Cardiac ventricle fibroblast (primary cell): ENCODE measurements at places on chromosomes 5 and 9. TPM values are rescaled to one million over a fixed set of nuclear protein-coding genes. Genes with fewer than 3 reads are reported as not detected.

The HCN1 gene
- total RNA-seq = not detected in 2 replicates

The LIFR gene
- 24.1 and 25.1 TPM in 2 replicates for total RNA-seq

The SPATA6L gene
- not detected in 2 replicates for total RNA-seq

The GPR151 gene
- total RNA-seq = not detected in 2 replicates

The BASP1 gene
- 83.3 and 84.3 TPM in 2 replicates for total RNA-seq

The FCHO2 gene
- 7.9 and 10.2 TPM in 2 replicates for total RNA-seq

The SPATA31E1 gene
- total RNA-seq = not detected in 2 replicates

The IFNA13 gene
- total RNA-seq = not detected in 2 replicates

The MCIDAS gene
- total RNA-seq = not detected in 2 replicates
